Activated gamma-delta T cell treated with anti-CD3 and anti-CD28 coated beads, Interleukin-2, amount 50 U/mL, for 16 hours (primary cell): ENCODE measurements at places on chromosomes 6 and 20.

GRCh38 chr6:3455147-3455568 is 1.7 kb downstream of the SLC22A23 start:
- no peak for DNase-seq

DNA sequence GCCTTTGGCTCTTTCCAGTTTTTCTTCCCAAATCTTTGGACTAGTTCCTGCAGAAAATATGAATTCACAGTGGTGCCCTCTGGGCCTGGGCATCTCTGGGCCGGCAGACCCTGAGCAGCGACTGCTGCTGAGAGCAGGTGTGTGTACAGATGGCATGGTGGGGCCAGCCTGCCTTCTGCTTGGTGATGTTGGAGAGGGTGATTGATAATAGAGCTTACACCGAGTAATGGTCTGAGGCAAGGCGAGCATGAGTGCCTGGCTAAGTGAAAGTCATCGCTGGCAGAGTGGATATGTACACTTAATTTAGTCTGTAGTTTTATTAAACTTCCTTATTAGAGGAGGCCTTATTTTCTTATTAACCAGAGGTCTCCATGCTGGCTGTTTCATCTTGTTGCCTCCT is 156.9 kb downstream of the CDKAL1 start:
- DNase-seq, result no peak

- no peak for DNase-seq
These were observed 21.4 kb upstream of the TRAM2 start for GRCh38 chr6:52598123-52598823.

- no peak for DNase-seq
These were observed 44.4 kb upstream of the SIM1 start for GRCh38 chr6:100509101-100509500.
